A549 treated with RU486 at 1 μM for 4 hours (cell line): ENCODE measurements at places on chromosomes 12 and 14. TPM values are rescaled to one million over a fixed set of nuclear protein-coding genes. Genes with fewer than 3 reads are reported as not detected.

Gene SLC17A8
- total RNA-seq, result 0.02 TPM in 1 of 5 replicates, not detected in the others

Gene SERPINA9
- total RNA-seq, result not detected in 5 replicates

Gene CLECL1
- total RNA-seq, result not detected in 5 replicates

Gene KLRK1
- 0.09 to 0.12 TPM in 2 of 5 replicates, not detected in the others for total RNA-seq

Gene ADAM21
- total RNA-seq, result 0.07 TPM in 1 of 5 replicates, not detected in the others

Gene TWF1
- 56.5 to 82.3 TPM (median 74.3 TPM) in 5 replicates for total RNA-seq

Gene AVPR1A
- total RNA-seq, result not detected in 5 replicates
